Activated CD8-positive, alpha-beta memory T cell treated with anti-CD3 and anti-CD28 coated beads for 48 hours (primary cell): ENCODE measurements at places on chromosomes 1 and 21.
A peak's percentile ranks its signal among the peaks of the same experiment; 100 is the strongest.

DNA sequence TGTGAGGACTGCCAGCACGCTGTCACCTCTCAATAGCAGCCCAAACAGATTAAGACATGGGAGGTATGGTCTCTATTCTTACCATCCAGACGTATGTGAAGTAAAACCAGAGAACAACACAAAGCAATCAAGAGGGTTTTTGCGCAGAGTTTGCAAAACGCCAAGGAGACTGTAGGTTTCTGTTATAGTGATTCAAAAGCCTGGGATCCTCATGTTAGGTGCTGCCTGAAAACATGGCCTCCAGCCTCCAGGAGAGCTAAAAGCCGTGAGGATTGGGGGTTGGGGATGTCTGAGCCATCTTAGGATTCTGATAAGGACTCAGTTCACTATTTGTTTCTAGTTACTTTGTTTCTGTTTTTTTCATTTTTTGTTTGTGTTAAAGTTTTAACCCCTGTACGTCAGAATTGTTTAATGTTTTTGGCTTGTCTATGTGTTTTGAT is 4.2 kb upstream of the CCT8 start:
- no peak for DNase-seq

GRCh38 chr1:22793647-22794046 is 83.0 kb downstream of the EPHB2 start:
- DNase-seq, result no peak

- DNase-seq, result no peak
Measured at GRCh38 chr21:34009193-34009592, 64.2 kb upstream of the MRPS6 start.

DNA sequence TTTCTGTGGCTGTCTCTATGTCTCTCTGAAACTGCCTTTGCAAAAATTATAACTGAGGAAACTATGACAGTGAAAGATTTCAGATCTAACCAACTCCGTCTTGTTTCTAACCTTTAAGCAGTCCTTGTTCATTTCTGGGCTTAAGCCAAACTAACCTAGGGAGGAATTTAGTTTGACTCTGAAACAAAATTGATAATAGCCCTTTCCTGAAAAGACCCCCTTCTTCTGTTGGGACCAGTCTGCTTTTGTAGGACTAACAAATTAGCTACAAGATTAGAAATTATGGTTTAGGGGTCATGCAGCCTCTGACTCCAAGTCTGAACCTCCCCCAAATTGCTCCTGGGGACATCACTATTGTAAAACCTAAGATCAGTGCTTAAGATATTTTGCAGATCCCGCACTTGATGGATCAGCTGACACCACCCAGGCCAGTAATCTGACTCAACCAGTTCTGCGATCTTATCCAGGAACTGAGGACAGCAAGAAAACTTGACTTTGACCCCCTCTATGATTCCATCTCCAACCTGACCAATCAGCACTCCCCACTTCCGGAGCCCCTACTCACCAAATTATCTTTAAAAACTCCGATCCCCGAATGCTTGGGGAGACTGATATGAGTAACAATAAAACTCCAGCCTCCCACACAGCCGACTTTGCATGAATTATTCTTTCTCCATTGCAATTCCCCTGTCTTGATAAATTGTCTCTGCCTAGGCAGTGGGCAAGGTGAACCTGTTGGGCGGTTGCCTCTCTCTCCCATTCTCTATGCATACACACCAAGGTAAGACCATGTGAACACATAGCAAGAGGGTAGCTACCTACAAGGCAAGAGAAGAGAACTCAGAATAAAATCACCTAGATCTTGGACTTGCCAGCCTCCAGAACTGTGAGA is 11.1 kb upstream of the TRIM63 start:
- no peak for DNase-seq

DNA sequence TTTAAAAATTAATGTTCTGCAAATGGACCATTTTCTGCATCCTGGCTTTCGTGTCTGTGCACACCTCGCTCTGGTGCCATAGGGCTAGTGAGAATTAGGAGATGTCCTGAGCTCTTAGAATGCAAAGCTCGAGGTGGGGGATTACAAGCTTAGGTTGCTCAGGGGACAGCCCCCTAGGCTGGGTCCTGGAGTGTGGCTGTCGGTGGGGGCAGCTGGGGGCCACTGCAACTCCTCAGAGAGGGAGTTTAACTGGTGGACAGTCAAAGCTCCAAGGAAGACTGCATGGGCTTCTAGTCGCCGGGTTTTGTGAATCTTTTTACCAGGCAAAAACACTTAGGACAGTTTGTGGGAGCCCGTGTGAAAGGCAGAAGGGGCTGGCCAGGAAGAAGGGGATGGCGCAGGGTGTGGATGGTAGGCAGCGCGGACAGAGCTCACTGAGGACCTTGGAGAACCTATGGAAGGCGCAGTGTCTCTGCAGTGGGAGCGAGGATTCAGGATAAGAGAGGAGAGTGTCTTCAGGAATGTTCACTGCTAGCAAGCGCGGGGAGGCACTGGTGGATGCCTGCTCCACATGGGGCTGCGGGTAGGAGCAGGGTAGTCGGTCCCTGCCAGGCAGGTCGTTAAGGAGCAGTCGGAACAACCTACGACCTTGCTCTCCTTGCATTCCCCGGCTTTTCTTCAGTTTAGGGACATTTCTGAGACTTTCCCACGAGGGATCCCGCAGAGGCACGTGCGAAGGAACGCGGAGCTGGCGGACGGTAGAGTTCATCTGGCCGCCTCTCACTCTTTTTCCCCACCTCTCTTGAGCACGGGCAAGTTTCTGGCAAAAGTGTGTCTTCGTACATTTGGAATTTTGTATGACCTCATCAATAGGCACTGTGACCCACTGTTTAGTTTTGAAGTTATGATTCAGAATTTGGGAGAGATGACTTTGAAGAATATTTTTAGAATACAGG is 12.9 kb upstream of the KCNE1 start:
- DNase-seq, result no peak

GRCh38 chr1:7929637-7930036 is 11.0 kb downstream of the TNFRSF9 start:
- no peak for DNase-seq

DNA sequence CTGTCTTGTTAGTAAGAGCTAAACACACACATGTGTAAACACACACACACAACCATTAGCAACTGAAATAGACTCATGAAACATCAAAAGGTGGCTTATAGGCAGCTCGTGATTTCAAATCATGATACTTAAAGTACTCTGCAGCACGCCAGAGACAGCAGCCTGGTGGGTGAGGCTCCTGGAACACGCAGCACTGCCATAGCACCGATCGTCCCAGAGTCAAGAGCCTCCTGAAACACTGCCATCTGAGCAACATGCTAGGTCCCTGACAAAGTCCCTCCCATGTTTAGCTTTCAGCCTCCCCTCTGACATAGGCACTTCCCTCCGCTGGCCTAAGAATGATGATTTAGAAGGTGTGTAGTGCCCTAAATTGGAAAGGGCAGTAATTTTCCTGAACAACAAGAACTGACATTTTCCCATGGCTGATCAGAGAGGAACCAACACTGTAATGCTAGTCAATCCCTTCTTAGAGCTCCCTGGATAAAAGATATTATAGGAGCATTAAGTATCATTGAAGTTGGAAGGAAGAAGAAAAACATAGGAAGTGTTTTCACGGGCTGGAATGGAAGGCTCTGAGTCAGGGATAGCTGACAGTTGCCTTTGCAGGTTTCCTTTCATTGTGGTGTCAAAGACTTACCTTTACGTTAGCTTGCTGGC is 14.1 kb upstream of the DPT start:
- no peak for DNase-seq

GRCh38 chr1:172322219-172323061 is 98.0 kb upstream of the C1orf105 start:
- no peak for DNase-seq

DNA sequence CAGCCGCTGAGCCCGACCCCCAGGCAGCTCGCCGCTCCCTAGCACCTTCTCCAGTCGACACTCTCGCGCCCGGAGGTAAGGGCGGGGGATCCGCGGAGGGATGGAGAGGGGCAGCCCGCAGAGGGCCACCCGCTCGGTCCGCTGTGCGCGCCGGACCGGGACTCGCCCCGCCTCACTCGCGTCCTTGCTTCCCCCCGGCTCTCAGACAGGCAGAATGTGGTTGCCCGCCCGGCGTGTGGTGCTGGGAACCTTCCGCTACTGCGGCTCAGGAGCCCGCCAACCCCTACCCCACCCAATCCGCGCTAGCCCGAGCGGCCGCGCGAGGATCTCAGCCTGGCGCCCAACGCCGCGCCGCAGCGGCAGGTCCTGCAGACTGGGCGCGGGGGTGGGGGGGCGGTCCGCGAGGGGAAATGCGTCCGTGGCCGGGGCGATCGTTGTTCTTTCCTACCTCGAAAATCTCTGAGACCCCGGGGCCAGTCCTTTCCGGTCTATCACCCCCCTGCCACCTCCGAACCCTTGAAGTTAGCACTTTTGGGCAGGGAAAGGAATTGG is 404 bp downstream of the LRRC8C start:
- DNase-seq, result peak; percentile 47

DNA sequence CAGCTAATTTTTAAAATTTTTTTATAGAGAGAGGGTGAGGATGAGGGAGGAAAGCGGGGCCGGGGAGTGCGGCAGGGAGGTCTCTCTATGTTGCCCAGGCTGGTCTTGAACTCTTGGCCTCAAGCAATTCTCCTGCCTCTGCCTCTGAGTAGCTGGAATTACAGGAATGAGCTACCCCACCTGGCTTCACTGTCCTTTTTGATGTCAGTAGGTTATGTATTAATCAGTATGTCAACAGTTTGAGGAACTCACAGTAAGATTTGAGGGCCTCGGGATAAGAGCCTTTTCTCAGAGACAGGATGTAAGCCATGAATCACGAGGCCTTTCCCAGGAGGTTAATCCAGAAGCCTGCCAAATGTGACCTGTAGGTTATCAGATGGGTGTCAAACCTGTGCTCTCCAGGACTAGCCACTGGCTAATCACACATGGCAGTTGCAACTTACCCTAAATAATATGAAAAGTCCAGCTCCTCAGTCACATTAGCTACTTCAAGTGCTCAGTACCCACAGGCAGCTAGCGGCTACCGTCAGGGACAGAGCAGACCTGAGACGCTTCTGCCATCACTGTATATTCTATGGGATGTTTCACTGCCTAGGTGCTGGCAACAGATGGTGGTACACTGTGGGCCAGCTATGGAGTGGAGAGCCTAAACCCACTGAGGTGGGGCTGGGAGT is 33.1 kb downstream of the TRIM67 start:
- no peak for DNase-seq
